ENCODE measurements at places on chromosomes 3 and 15.

GRCh38 chr15:77084436-77084835 lies 13.5 kb upstream of the TSPAN3 start:
- no peak for DNase-seq

GRCh38 chr3:187136936-187137335 lies 2.4 kb downstream of the RPL39L start:
- no peak for DNase-seq

- no peak for DNase-seq
Observed at GRCh38 chr15:98683831-98684230, 35.5 kb downstream of the IGF1R start.

DNA sequence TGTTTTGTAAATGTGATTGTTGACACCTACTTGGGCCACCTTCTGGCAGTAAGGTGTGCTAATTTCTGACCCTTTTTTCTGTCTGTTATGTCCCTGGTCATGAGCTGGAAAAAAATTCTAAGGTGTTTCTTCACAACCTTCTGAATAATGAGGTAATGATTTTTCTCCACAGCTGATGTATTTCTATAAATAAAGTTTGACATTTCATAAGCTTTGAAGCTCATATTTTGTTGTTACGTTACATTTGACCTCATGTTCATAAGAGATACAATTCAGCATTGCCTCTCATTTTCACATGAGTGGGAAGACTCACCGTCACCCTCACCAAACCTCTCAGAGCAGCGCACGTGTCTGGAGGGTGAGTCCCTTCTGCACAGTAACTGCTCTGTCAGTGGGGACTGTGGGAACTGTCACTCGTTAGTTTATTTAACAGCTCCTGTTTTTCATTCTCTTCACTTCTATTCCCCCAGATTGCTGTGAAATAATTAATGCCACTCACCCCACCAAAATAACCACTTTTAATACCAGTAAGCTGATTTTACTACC lies 140.9 kb downstream of the PLCL2 start:
- DNase-seq, result no peak

GRCh38 chr3:30554317-30554690 lies 52.1 kb upstream of the TGFBR2 start:
- DNase-seq, result no peak

GRCh38 chr15:92315595-92316211 lies 78.0 kb upstream of the ST8SIA2 start:
- no peak for DNase-seq

DNA sequence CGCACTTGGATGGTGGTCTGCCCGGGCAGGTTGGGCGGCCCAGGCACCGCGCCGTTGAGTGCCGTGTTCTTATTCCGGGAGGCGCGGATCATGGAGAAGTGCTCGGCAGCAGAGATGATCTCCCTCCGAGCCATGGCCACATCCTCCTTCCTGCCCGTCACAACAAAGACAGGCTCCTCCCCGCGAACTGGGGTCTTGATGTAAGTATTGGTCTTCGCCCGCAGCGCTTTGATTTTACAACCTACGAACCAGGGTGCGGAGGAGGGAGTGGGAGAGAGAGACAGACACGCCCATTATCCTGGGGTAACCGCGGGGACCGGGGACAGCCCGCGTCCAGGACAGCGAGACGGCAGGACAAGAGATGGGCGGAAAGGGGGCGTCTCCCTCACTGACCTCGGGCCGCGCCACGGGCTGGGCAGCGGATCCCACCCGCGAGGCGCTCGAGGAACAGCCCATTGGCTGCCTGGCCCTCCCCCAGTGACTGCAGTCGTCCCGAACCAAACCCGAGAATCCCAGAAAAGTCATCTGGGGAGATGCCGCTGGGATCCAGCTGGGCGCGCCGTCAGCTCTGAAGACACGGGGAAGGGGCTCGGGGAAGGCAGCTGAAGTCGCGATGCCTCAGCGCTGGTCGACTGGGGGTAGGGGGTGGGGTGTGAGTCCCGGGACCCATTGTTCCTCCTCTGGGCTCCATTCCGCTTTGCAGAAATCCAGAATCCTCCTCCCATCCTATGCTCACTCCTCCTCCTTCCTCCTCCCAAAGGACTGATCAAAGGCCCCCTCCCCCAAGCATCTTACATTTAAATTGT lies 1.2 kb downstream of the MEX3B start:
- DNase-seq, result no peak

- DNase-seq, result no peak
Observed at GRCh38 chr3:177484926-177485325, 287.6 kb upstream of the TBL1XR1 start.

GRCh38 chr3:124686028-124686670 lies 44.1 kb upstream of the UMPS start:
- no peak for DNase-seq

GRCh38 chr3:40528426-40528825 lies 3.7 kb downstream of the ZNF621 start:
- DNase-seq, result no peak

- DNase-seq, result no peak
Observed at GRCh38 chr3:136982520-136983138, 24.8 kb downstream of the IL20RB start.

GRCh38 chr3:94159062-94159828 lies 96.4 kb downstream of the NSUN3 start:
- DNase-seq, result no peak

GRCh38 chr3:11589706-11590105 lies 54.0 kb downstream of the VGLL4 start:
- no peak for DNase-seq

- no peak for DNase-seq
Observed at GRCh38 chr15:57415602-57416001, 39.3 kb downstream of the CGNL1 start.

- DNase-seq, result no peak
Observed at GRCh38 chr3:59388555-59389270, 338.9 kb upstream of the CFAP20DC start.

DNA sequence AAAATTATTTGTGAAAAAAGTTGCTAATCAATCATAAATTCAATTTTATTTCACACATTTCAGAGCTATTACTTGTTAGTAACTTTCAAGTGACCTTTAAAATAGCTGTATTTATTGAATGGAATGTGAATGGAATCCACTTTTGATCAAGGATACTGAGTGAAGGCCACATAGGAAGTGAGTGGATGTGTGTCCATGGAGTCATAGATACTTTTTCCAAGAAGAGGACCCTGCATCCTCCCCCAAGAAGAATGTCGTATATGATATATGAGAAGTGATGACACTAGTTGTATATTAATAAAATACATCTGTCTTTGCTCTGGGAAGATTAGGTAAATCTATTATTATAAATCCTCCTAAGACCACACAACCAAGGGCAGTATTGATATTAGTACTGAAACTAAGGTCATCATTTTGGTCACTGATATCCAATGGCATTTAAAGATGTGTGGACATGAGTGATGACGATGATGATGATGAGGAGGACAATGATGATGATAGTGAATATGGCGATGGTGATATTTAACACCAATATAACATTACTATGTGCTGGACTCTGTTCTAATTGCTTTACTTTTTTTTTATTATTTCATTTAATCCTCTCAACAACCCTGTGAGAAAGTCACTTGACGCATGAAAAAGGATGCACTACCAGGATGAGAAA lies 493.0 kb upstream of the NR2F2 start:
- DNase-seq, result no peak

DNA sequence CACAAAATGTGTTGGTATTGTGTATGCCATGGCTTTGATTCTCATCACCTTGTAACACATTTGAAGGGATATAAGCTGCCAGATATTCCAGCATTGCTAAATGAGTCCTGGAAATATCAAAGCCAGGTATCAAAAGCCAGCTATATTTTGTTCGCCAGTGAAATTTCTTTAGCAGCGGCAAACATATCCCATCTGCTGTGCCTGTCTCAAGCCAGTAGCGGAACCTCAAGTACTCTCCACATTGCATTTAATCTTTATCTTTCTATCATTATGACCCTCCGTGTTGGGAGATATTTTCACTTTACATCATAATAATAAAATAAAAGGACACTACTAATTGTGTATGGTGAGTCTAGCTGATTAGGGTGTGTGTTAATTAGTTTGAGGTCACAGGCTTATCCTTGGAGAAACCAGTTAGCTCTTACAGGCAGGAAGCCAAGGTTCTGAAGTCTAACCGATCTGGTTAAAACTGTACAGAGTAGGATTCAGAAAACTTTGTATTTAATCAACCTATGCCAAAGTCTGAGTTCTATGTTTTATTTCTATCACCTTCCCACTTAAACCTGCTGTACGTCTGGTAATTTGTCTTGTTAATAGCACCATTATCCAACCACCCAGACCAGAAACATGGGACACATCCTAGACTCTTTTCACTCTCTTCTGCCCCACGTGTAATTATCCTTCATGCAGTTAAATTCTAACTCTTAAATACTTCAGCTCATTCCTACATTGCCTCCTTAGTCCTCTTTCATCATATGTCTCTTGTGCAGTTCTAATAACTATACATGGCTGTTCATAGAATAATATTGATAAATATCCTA lies 14.5 kb downstream of the TIPARP start:
- DNase-seq, result no peak

GRCh38 chr15:56492791-56493555 lies 28.0 kb upstream of the MNS1 start:
- DNase-seq, result no peak

GRCh38 chr15:44299997-44300396 lies 11.5 kb downstream of the GOLM2 start:
- no peak for DNase-seq

DNA sequence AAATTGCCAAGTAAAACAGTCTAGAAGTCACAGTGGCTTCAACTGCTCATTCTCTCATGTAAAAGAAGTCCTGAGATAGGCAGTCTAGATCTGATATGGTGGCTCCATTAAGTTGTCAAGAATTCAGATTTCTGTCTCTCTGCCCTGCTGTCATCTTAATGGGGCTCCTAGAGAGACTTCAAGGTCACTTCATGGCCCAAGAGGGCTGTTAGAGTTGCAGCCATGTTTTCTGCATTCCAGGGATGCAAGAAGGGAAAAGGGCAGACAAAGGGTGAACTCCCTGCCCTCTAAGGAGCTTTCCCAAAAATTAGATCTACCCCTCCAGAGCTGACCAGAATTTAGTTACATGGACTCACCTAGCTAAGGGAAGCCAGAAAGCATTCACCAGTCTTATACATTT lies 23.1 kb downstream of the ABHD2 start:
- no peak for DNase-seq

- DNase-seq, result no peak
Observed at GRCh38 chr15:99105514-99106341, 848 bp downstream of the SYNM start.

GRCh38 chr3:78483090-78483489 lies 1284.7 kb downstream of the ROBO1 start:
- no peak for DNase-seq

- DNase-seq, result no peak
Observed at GRCh38 chr3:150148227-150148626, 177.5 kb upstream of the PFN2 start.

DNA sequence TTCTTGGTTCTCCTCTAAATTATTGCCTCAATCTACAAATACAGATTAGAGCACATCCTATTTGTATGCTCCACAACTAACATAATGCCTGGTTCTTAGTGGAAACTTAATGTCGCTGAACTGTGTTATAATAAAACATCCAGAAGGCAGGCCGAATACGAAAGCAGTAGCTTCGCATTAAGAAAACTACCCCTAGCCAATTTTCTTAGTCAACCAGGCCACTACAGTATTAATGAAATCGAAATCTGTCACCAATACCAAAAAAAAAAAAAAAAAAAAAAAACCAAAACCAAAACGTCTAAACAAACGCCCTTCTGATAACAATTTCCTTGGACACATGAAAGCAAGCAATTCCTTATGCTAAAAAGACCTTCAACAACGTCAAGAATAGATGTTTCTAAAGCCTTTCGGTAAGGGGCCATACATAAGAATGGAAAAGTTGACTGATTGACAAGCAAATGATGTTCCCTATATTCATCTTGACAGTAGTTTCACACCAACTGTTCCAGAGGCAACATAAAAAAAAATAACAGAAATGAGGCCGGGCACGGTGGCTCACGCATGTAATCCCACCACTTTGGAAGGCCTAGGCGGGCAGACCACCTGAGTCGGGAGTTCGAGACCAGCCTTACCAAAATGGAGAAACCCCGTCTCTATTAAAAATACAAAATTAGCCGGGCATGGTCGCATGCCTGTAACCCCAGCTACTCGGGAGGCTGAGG lies 1.3 kb downstream of the DENND6A start:
- DNase-seq, result no peak

DNA sequence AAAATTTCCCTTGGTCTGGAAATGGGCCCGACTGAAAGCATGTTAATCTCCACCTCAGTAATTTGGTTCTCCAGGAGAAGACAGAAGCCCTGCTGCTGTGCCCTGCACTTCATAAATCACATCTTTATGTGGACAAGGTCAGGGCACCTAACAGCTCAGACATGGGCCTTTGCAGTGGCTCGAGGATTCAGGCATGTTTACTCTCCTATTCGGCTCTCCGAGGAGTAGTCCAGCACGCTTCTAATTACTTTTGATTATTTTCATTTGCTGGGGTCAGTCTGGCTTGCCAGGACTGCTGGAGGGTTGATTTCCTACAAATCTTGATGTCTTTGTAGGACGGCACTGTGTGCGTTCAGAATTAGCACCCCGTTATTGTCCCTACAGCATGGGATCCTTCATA lies 511.2 kb downstream of the MECOM start:
- DNase-seq, result no peak

DNA sequence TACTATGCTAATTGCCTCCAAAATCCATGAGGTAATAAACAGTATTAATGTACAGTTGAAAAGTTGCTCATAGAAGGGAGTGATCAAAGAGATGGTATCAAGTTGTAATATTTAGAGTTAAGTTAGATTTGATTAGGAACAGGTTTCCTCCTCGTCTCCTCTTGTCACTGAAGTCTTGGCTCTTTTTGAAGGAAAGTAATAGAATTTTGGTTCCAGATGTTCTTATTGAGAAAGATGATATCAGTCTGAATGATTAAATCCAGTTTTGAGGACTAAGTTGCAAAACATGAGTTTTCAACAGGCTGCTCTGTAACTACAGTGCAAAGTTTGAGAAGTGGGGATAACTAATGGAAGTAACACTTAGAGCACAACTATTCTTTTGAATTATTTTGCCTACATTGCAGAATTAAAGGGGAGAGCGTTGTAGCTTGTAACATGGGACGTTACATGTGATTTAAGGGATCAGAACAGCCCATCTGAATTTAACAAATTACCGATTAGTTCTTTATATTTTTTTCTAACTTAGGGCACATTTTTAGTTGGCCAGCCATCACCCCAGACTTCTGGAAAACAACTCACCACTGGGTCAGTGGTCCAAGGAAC lies 48.3 kb downstream of the MAP6D1 start:
- DNase-seq, result no peak

DNA sequence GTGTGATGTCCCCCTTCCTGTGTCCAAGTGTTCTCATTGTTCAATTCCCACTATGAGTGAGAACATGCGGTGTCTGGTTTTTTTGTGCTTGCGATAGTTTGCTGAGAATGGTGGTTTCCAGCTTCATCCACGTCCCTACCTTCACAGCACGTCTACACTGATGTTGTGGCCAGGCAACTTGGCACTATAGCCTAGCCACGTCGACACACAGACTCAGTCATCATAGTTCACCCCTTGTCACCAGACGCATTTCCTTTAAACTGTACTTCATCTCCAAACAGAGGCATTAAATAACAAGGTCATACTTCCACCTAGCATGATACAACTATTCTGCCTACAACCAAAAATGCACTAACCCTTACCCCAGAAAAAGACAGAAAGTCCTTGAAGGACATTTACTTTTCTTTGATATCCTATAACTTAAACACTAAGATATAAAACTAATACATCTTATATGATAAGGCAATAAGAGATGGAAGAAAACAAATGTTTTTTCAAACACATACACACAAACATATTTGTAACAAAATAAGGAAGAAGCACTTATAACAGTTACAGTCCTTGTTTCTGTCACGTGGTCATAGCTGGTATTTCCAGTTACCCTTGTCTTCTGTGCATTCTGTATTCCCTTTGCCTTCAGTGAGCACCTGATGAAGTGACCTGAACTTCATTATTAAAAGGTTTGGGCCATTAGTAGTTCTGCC lies 121.4 kb downstream of the KLF13 start:
- no peak for DNase-seq
